ENCODE measurements at places on chromosomes 1 and 21.

- DNase-seq: no peak
These were observed 155.4 kb downstream of the NFIA start for GRCh38 chr1:61237659-61238358.

DNA sequence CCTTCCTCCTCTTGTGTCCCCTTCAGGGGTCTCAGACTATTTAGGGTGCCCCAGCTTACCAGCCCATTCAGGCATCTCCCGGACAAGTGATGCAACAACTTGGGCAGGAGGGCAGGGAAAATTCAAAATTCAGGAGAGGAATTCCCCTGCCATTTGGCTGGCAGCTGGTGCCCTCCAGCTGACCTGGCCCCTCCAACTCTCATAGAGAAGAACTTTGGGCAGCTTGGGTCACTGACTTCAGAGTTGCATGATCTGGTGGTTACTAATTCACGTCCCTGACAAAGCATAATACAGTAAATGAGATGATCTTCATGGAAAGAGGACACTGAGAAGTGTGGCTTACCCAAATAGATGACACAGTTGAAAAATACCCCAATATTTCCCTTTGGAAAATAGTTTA is at the start of gene FCAMR:
TSS of gene FCAMR (minus strand) at position 15 of the 400 bp plus-strand sequence. CDS start 335 bp downstream, outside the sequence.
- no peak for DNase-seq

DNA sequence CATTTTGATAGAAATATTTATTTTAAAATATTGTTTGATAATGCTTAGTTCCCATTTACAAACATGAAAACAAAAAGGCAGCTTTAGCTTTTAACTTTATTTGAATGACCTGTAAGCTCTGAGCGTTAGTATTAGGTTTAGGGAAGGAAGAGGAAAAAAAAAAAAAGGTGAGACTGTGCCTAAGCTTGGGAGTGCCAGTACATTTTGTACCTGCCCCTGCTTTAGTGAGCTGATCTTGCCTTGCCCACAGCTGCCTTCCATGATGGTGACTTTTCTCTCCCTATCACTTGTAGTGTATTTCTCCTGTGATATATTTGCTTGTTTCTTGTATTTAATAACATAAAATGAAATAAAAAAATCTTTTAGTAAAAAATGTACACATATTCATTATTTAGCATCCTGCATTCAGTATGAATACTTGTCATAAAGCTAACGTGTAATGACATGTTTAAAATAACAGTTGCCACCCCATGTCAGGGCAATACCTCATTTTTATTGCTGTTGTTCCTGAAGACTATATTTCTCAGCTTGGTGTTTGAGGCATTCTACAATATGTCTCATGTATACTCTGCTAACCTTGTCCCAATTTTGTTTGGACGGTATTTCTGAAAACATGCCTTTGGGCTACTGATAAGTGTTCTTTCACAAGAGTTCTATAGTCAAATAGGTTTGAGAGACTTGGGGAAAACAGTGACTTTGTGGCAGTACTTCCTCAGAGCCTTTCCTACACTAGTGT is 76.3 kb downstream of the NEK7 start:
- DNase-seq: no peak

- DNase-seq: no peak
These were observed 1.2 kb downstream of the SH3BGR start for GRCh38 chr21:39452970-39453342.

DNA sequence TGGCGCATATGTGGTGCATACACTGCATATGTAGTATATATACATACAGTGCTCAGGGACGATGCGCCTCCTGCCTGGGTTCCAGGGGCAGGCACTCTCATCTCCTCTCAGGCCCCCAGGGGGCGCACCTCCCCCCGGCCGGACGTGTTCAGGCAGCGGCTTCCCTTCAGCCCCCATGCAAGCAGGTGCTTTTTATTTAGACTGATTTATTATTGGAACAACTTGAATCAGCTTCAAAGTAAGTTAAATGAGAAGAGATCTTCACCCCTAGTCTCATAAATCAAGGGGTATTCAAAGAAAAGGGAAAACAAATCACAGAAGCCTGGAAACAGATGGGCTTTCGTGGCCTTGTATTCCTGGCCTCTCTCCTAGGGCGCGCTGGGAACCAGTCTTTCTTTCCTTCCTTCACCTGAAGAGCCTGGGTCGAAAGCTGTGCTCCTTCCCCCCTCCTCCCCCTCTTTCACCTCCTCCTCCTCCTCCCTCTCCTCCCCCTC is 64.6 kb downstream of the UBIAD1 start:
- peak; percentile 58 for DNase-seq

All from stimulated activated effector memory CD8-positive, alpha-beta T cell treated with anti-CD3 and anti-CD28 coated beads, Interleukin-12 subunit alpha, Interleukin-12 subunit beta, amount 100 ng/mL, for 72 hours (primary cell).